Motor neuron (in vitro differentiated cells): ENCODE measurements at places on chromosomes 12 and 14. TPM values are rescaled to one million over a fixed set of nuclear protein-coding genes. Genes with fewer than 3 reads are reported as not detected.

The STON2 gene
- 58.5 and 76.7 TPM in 2 replicates for total RNA-seq

The RGS6 gene
- total RNA-seq = 0.15 and 0.42 TPM in 2 replicates

The PRPH gene
- total RNA-seq = 0.56 and 2.3 TPM in 2 replicates

The CLECL1 gene
- total RNA-seq = not detected in 2 replicates

The HSPA2 gene
- 23.3 and 25.7 TPM in 2 replicates for total RNA-seq

DNA sequence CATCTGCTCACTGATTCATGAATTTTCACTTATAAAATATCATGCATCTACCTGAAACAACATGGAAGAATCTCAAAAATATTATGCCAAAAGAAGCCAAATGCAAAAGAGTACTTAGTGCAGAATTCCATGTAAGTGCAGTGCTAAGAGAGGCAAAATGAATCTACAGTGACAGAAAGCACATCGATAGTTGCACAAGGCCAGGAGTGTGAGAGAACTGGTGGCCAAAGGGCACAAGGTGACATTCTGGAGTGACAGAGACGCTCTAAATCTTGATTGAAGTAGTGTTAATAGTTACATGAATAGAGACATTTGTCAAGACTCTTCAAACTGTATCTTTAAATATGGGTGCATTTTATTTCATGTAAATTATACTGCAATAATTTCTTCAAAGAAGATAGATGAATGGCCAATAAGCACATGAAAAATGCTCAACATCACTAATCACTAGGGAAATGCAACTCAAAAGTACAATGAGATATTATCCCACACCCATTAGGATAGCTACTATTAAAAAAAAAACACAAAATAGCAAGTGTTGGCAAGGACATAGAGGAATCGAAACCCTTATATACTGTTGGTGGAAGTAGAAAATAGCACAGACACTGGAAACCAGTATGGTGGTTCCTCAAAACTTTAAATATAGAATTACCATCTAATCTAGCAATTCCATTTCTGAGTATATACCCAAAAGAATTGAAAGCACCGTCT is 71.7 kb upstream of the KICS2 start:
- no peak for ATAC-seq

GRCh38 chr12:68746572-68747180 is 700 bp downstream of the SLC35E3 start:
- ATAC-seq = peak; percentile 42

DNA sequence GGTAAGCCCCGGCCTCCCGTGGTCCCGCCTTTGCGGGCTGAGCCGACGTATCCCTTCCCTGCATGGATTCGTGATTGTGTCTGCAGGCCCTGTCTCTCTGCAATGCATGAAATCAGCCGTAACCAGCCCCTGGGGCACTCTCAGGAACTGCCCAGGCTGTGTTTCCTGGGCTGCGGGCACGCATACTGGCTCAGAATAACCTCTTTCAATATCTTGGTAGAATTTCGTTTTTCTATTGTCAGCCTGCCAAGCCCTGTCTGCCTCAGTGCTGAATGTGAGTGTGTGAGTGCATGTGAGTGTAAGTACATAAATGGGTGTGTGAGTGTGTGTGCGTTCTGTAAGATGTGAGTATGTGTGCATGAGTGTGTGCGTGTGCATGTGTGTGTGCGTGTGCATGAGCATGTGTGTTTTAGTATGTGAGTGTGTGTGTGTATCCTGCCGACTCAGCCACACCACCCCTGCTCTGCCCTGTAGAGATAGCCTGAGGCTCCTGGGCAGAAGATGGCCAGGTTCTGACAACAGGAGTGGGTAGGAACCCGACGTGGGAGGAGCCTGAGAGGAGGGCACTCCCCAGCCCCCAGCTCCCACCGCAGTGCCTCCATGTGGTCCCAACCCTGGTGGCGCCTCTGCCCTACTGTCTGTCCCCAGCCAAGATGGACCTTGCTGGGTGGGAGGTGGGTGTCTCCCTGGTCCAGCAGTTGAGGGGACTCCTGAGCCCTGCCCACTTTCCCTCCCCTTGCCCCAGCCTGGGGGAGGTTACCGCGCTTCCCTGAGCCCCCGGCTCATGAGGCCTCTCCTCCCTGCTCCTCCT is 268.8 kb downstream of the ADGRD1 start:
- peak; percentile 12 for ATAC-seq

DNA sequence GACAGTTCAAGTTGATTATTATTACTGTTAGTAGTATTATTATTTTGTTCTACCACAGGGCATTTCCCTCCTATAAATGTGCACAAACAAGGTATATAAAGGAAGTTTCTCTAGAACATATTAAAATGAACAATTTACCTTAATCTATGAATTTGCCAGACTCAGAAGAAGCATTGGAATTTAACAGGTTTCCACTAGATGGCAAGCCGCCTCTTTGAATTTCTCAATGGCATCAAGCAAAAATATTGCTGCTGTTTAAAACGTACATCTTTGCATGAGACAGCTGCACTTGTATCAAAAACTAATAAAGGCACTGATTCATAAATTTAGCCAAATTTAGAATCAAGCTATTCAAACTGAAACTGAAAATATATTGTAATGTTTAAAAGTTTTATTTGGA is 34.6 kb upstream of the MIS18BP1 start:
- ATAC-seq = no peak

DNA sequence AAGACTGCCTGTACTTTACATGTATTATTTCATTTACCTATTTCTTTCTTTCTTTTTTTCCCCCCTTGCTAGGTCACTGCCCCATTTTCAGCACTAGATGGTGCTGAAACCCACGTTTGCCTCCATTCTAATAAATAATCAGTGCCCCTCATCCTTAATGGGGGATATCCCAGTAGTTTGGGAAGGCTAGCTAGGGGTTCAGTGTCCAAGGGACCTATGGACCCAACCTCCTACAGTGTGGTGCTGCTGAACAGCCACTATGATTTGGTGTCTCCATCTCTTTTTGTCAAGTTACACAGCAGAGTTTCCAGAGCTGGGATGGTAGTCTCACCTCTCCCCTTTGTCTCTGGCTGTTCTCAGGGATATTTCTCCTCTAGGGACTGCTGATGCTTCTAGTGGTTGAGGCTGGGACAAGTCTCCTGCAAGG is 6.5 kb upstream of the HCFC2 start:
- peak; percentile 31 for ATAC-seq

GRCh38 chr12:133130808-133131128 is 341 bp downstream of the ZNF10 start:
- no peak for ATAC-seq

DNA sequence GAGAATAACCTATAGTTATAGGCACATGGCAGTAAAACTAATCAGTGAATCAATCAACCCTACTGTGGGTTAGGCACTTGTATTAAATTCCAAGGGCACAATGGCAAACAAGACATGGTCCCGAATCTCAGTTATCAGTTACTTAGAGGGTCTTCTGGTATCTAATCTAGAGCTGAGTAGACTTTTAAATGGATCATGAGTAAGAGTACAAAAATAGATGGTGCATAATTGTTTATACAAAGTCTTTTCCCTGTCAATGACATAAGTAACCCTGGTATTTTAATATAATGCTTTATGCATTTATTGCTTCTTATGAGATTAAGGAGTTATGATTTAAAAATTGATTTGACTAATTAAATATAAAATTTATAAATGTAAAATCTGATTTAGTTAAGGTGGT is 23.0 kb upstream of the KCNJ8 start:
- ATAC-seq = no peak

DNA sequence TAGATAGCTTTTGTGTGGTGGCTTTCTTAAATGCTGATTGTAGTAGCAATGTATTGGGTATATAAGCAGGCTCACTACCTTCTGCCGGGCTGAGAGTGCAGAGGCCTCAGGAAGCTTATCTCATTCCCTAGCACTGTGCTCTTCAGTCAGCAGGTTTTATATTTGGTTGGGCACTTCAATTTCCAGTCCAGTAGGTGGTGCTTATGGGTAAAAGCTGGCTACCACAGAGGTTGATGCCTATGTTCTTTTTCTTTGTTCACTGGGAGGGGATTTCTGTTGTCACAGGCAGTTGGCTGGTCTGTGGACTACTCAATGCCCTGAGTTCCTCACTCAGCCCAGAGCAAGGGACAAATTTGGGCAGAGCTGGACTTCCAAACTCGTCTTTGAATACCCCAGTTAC is 43.0 kb upstream of the GLIPR1 start:
- no peak for ATAC-seq

DNA sequence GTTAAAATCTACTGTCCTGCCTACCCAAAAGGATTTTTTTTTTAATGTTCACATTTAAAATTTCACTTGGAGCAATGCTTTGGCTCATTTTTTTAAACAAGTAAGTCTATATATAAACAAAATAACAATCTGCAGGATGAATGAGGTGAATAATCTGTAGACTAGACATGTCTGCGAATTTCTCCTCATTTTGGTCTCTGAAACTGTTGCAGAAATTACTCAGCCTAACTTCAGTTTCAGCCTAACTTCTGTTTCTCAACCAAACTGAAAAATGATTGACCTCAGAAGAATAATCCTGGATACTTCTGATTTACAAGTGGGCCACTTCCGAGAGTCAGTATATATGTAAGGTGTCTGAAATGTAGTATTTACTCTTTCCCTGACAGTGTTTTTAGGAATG is 39.8 kb upstream of the NPAS3 start:
- no peak for ATAC-seq

DNA sequence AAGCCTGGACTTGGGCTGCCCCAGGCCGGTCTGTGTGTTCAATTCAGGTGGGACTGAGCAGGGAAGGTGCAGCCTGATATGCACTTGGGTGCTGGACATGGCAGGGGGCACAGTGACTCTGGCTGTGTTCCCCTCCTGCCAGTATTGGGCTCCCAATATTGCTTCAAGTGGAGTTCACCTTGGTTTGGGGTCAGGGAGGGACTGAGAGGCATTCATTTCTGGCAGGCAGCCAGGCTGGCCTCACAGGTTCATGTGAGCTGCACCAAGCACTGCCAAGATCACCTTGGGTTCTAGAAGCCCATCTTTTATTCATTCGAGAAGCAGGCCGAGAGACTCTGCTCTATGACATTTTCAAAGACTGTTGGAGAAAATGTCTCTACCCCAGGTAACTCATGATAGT is 245.0 kb downstream of the CHST11 start:
- ATAC-seq = no peak

DNA sequence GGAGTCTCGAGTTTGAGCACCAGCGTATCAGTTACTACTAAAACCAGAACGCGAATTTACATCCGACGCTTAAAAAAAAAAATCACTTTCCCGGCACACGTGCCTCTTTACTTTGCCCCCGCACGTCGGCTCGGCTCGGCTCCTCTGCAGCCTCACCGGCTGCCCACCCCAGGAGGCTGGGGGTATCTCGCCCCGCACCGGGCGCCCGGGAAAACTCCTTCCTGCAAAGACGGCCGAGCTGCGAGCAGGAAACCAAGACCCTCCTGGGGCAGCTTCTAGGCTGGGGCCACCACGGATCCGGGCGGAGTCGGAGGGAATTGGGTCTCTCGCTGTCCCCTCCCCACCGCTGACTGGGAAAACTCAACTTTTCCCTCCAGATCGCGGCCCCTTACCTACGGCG is 610 bp downstream of the VSIG10 start:
- ATAC-seq = peak; percentile 38

DNA sequence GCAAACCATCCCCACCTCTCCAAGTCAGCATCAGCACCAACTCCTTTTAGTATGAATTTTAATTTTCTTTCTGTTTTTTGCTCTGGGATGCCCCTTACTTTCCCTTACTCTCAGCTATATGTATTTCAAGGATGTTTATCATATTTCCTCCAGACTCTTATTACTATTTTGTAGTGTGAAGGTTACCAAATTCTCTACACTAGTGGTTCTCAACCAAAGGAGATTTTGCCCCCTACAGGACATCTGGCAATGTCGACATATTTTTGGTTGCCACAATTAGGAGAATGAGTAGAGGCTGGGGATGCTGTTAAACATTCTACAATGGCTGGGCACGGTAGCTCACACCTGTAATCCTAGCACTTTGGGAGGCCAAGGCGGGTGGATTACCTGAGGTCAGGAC is 29.1 kb upstream of the SOS2 start:
- no peak for ATAC-seq

DNA sequence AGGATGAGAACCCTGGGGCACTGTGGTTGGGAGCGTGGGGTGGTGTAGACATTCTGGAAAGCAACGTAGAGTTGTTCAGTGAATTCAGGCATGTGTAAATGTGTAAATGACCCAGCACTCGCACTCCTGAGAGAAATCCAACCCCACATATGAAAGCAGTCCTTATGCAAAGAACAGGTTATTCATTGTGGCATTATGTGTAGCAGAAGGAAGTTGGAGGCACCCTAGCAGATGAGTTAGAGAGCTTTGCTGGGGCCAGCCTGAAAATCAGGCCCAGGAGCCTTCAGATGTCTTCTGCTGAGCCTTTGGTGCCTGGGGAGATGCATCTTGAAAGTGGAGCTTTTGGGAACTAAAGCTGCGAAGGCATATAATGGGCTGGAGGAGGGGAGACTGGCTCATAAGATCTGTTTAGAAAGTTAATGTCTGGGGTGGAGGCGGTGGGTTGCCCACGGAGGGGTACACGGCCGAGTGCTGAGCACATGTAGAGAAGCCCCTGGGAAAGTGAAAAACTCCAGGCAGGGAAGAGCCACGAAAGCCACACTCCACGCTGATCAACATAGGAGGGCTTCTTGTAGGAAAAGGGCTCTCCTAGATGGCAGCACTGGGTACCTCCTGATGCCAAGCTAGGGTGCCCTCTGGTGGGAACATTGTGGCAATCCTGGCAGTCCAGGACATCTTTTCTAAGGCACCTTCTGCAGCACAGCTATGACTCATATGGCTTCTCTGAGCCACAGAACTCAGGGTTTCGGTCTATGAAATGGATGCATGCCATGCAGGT is 6.0 kb upstream of the KRT83 start:
- ATAC-seq = peak; percentile 64
